ENCODE measurements at places on chromosomes 3 and 15.
A peak's percentile ranks its signal among the peaks of the same experiment; 100 is the strongest.

DNA sequence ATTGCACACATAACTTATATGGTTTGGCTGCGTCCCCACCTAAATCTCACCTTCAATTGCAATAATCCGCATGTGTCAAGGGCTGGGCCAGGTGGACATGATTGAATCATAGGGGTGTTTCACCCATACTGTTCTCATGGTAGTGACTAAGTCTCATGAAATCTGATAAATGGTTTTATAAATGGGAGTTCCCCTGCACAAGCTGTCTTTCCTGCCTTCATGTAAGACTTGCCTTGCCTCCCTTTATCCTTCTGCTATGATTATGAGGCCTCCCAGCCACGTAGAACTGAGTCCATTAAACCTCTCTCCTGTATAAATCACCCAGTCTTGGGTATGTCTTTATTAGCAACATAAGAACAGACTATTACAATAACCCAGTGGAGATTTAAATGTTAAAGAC is 653.9 kb downstream of the ROBO1 start:
- no peak for DNase-seq

- no peak for DNase-seq
These were observed 44.5 kb upstream of the CCNL1 start for GRCh38 chr3:157204431-157204830.

DNA sequence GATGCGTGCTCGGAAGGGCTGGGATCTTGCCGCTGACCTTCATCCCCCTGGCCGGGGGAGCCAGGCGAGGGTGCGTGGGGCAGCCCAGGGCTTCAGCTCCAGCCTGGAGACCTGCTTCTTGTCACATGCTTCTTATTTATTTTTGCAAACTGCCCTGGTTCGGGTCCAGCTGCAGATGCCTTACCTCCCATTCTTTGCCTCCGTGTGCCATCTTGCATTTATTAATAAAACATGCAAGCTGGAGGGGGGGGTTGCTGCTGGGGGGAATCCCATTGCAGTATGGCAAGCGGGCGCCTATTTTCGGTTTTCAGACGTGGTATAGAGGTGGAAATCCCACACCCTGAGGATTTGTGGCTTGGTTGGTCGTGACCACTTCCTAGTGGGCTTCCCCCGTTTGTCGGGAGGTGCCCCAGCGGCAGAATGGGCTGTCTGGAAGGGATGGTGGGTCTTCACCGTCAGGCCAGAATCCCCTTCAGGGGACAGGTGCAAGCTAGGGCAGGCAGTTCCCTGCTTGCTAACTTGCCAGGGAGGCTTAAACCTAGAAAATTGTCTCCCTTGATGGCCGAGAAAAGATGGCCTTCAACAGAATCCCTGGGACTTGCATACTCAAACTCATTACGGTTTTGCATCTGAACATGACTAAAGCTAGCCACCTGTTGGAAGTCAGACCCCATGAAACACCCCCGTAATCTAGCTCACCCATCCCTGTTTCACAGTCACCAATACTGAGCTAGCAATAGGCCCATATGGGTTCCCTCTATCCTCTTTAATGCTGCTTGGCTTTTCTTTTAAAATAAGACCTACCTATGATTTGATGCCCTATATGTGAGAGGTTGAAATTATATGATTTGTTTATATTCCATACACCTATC is 569 bp downstream of the TMEM266 start:
- DNase-seq = peak; percentile 31

DNA sequence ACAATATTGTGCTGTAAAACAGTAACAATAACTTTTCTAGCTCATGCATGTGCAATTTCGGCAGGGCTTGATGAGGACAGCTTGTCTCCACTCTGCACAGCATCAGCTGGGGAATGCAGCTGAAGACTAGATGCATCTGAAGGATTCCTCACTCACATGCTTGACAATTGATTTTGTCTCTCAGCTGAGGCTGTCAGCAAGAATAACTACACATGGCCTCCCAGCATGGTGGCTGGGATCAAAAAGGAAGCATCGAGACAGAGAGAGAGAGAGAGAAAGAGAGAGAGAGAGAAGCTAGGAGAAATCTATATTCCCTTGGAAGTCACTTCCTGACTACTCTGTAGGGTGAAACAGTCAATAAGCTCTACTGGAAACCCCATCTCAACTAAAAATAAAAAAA is 487.1 kb downstream of the PLOD2 start:
- no peak for DNase-seq

DNA sequence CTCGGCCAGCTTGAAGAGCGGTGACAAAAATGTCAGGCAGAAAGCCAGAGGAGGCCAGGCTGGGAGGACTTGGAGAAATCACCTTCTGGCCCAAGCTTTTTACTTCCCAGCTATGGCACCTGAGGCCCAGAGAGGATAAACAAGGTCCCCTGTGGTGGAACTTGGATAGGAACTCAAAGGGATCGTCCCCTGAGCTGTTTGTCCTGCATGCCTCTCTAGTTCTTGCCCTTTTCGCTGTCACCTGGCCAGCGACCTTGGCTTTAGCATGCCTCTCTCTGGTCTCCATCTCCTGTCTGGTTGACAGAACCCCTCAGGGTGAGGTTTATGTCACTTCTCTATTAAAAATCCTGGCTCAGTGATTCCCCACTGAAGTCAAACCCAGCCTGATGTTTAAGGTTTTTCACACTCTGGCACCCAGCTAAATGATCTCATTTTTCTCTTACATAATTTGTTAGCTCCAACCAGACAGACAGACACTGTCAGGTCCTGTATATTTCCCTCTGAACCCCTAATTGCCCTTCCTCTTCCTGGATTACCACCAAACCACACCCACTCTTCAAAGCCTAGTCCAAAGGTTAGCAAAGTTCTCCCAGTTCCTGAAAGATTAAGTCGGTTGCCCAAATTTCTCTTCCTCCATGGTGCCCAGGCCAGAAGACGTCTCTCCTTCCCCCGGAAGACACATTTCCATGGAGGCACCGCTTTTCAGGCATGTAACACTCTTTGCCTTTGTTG is 169.1 kb downstream of the FAM43A start:
- DNase-seq = no peak

DNA sequence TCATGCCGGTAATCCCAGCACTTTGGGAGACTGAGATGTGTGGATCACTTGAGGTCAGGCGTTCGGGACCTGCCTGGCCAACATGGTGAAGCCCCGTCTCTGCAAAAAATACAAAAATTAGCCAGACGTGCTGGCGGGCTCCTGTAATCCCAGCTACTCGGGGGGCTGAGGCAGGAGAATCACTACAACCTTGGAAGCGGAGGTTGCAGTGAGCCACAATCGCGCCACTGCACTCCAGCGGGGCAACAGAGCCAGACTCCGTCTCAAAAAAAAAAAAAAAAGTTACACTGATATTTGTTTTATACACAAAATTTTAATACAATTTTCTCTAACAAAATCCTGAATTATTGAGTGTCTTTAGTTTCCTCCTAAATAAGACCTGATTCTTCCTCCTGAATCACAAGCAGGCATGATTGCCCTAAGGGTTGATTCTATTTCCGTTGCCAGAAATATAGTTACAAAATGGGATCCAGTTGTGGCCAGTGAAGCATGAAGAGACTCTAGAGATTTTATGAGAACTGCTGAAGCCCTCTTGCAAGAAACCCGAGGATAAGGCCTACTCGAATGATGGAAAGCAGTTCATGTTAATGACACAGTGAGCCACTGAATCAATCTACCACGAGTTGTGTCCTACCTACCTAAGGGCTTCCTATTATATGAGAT is 9.6 kb upstream of the SMARCC1 start:
- no peak for DNase-seq

DNA sequence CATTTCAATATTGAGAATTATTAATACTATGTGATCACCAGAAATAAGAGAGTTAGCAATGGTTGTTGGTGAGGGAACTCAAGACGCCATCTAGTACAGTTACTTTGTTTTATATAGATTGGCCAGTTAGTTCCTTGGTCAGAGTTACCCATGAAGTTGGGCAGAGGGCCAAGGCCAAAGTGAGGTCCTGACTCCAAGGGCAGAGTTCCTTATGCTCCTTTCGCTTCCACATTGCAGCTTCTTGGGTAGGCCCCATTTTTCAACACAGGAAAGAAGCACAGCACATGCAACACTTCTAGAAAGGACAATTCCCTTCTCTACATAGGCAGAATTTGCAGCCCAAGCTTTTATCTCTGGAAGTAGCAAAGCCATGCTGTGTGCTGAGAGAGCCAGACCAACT is 178.6 kb downstream of the KCNAB1 start:
- DNase-seq = no peak

- DNase-seq = no peak
These were observed 406.6 kb upstream of the PPP2R3A start for GRCh38 chr3:135558906-135559305.

DNA sequence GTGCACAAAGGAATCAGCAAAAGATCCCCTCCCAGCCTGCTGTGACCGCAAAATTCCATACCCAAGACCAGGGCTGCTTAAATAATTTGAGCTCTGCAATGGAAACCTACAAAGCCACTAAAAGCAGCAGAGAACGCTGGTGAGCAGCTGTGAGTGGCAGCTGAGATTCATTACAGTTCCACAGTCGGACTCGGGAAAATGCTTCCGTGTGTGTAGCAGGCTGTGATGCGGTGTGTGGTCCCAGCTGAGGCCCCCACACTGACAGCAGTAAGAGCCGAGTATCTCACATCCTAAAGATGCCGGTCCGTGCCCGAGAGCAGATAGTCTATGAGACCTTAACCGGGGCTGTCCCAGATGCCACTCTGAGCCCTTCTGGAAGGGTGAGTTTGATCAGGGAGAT is 37.4 kb downstream of the TM2D3 start:
- DNase-seq = no peak

DNA sequence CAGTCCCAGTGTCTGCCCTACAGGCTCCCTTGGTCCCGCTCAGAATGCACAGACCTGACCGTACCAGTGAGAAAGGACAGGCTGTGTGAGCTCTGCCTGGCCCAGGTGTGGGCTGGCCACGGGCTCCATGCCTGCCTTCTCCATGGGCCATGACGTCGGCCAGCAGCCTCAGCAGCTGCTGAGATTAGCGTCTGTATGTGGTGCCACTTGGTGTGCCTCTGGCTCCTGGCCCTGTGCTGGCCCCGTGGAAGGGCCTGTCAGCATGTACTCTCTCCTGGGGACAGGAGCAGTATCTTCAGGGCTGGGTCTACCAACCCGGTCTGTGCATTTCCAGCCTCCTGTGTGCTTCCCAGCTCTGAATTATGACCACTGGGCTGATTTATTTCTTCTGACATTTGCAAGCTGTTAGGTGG is 25.7 kb downstream of the KLF13 start:
- no peak for DNase-seq

DNA sequence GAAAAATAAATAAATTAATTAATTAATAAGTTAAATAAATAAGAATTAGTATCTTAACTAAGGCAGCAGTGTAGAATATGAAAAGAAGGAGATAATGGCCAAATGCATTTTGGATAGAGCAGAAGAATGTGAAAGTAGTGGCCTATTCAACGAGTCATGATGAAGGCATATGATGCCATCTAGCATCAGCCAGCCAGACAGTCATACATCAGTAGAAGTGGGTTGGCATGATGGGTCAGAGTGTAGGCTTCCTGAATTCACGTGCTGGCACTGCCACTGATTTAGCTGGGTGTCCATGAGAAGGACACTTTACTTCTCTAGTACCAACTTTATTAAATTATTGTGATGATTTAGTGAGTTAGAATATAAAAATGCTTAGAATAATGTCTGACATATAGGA is 256.1 kb upstream of the ARPP21 start:
- DNase-seq = no peak

DNA sequence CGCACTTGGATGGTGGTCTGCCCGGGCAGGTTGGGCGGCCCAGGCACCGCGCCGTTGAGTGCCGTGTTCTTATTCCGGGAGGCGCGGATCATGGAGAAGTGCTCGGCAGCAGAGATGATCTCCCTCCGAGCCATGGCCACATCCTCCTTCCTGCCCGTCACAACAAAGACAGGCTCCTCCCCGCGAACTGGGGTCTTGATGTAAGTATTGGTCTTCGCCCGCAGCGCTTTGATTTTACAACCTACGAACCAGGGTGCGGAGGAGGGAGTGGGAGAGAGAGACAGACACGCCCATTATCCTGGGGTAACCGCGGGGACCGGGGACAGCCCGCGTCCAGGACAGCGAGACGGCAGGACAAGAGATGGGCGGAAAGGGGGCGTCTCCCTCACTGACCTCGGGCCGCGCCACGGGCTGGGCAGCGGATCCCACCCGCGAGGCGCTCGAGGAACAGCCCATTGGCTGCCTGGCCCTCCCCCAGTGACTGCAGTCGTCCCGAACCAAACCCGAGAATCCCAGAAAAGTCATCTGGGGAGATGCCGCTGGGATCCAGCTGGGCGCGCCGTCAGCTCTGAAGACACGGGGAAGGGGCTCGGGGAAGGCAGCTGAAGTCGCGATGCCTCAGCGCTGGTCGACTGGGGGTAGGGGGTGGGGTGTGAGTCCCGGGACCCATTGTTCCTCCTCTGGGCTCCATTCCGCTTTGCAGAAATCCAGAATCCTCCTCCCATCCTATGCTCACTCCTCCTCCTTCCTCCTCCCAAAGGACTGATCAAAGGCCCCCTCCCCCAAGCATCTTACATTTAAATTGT is 1.2 kb downstream of the MEX3B start:
- peak; percentile 15 for DNase-seq

GRCh38 chr3:127221037-127221436 is 28.1 kb downstream of the PRR23E start:
- no peak for DNase-seq

DNA sequence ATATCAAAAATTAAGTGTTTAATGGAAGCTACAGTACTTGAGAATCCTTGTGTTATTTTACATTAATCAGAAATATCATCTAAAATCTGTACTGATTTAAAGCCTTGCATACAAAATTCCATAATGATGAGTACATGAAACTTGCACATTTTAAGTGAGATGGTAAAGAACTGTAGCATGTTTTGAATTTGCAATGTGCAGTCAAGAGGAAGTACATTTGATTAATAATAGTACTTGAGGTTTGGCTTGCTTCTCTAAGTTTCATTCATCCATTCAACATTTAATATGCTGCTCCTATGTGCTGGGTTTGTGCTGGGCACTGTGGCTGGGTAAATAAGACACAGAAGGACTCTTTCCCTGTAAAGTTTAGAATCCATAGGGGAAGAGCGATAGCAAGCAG is 332.3 kb downstream of the CNTN3 start:
- DNase-seq = no peak

- no peak for DNase-seq
These were observed 968 bp upstream of the TMEM266 start for GRCh38 chr15:76058714-76059319.

- no peak for DNase-seq
These were observed 17.4 kb downstream of the AADACL2 start for GRCh38 chr3:151751161-151751560.

GRCh38 chr3:62892951-62893350 is 17.7 kb upstream of the CADPS start:
- no peak for DNase-seq

DNA sequence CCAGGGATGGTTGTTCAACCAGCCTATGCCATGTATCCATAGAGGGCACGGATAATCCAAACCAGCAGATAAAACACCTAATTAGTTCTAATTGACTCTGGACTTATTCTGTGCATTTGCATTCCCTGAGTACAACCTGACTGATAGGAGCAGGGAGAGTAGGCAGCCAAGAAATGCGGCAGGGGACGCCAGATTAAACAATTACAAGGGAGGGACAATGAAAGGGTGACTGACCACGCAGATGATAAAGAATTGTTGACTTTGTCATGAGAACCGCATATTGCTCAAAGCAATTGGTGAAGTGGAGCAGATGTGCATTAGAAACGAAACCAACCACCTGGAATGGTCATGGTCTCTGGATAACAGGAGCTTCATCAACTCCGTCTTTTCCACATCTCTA is 369.1 kb upstream of the FRG2C start:
- no peak for DNase-seq
